ENCODE measurements at places on chromosomes 12 and 14.

DNA sequence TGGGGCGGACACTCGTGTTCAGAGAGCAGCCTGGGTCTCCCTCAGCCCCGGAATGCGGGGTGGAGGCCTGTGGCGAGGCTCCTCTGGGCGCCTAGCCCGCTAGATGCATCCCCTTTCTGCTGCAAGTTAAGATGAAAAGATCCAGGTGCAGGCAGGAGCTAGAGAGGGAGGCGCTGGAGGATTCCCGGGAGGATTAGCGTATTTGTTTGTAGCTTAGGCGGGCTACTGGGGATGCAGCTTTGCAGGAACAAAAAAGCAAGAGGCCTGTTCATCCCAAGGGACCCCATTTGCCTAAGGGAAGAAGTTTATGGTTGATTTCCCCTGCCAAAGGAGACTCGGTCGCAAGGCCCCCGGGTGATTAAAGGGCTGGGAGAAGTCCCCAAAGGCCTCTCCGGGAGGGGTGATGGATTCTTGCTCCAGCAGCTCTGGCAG is 824 bp downstream of the CCDC177 start:
- DNase-seq, result peak; percentile 21

DNA sequence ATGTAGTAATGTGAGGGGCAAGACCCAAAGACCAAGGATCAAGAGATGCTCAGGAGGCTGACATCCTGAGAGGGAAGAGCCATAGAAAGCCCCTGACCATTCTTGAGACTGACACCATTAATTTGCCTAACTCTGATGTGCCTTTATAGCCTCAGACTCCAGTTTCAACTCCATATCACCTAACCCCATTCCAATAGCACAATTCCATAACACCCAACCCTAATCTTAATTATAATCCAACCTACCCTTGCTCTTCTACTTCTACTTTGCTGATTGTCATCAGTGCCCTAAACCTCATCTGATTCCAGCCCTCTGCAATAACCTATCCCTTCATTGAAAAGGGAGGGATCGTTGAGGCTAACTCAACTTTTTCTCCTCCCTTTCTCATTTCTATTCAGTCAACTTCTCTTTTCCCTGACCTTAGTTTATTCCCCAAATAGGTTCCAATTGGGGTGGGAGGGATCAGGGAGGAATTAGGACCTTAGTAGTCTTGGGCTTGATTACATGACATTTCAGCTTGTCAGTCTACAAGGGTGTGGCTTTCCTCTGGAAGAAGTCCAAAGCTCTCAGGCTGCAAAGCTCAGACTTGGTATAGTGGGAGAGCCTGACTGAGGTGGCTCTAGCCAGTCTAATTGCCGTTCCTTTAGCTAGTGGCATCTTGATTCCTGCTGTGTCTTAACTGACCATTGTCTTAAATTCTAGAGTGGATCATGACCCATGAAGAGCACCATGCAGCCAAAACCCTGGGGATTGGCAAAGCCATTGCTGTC is 3.1 kb downstream of the PFKM start:
- no peak for DNase-seq

DNA sequence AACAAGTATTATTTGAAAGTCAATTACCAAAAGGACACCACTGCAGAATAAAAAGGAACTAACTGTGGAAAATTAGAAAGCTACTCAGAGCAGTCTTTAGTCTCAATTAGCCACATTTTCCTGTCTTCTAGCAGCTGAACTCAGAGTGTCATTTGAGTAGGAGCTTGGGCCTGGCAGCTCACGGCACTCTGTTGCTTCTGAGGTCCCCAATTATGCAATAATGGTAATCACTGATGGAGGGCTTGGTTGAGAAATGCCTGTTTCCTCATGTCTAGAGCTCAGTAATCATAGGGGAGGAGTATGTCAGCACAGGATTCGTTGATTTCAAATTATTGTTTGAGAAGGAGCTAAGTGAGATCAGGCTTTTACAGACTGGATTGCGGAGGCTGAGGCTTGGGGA is 108.6 kb downstream of the VRK1 start:
- no peak for DNase-seq

DNA sequence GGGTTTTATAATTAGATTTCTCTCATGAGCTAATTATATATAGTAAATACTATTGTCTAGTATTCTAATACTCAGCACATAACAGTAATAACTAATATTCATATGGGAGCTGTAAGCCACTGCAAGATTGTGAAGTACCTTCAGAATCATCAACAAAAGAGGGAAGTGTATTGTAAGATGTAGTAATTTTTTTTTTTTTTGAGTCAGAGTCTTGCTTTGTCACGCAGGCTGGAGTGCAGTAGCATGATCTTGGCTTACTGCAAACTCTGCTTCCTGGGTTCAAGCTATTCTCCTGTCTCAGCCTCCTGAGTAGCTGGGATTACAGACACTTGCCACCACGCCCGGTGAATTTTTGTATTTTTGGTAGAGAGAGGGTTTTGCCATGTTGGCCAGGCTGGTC is 3.1 kb downstream of the GPR33 start:
- no peak for DNase-seq

DNA sequence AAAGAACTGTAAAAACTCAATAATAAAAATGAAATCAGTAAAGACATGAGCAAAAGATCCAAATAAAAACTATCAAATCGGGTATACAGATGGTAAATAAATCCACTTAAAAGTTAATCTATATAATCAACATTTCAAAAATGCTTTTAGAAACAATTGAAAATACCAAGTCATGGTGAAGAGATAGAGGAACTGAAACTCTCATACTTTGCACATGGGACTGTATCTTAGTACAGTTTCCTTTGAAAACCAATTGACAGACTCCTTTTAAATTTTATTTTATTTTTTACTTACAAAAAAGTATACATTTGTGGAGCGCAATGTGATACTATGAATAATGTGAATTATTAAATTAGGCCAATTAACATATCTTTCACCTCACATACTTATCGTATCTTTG is 98.6 kb upstream of the FAR2 start:
- DNase-seq, result no peak

DNA sequence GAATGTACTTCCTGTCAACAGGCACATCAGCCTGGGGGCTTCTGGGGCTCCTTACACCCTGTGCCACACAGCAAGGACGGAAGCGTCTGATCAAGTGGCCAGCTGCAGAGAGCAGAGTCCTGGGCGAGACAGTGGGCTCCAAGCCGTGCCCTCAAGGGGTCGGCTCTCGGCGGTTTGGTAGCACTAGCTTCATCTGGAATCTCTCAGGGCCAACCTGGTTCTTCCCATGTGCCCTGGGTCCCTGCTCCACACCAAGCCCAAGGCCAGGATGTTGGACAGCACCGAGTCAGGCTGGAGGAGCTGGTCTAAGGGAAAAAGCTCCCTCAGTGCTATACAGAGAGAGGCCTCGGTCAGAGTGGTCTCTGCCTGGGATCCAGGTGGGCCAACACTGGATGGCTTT is 20.5 kb downstream of the DIO3 start:
- DNase-seq, result no peak

- DNase-seq, result peak; percentile 40
Observed at GRCh38 chr12:103742349-103742932, 98.6 kb downstream of the NT5DC3 start.

- peak; percentile 54 for DNase-seq
Observed at GRCh38 chr14:37246427-37246829, 48.7 kb downstream of the MIPOL1 start.

DNA sequence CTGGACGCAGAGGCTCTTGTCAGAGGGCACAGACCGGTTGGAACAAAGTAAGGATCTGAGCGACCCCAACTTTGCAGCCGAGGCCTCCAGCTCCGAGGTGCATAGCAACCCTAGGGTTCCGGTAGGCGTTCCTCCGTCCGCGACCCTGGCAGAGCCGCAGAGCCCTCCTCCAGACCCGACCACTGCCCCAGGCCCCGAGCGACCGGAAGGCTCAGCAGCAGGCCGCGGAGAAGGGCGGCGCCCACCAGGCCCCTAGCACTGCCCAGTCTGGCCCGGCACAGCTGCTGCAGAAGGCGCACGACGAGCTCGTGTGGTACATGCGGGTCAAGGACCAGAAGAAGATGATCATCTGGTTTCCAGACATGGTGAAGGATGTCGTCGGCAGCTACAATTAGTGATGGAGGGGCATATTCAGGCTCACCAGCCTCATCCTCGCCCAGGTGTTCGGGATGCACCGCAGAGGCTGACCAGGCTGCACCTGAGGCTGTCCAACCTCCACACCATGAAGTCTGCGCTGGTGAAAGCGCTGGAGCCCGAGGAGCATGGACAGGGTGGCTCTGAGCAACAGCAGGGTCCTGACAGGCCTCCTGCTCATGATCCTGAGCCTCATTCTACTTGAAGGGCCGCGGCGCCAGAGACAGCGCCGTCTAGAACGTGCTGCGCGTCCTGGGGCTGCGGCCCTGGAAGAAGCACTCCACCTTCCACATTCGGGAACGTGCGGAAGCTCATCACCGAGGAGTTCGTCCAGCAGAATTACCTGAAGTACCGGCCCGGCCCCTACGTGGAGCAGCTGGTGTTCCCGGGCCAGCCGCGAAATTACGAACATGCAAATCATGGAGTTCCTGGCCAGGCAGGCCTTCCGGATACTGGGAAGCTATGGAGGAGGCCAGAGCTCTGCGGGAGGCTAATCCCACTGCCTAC is 24.5 kb downstream of the CAPS2 start:
- no peak for DNase-seq
